CD4-positive, alpha-beta T cell treated with Interleukin-15 for 1 hour (primary cell): ENCODE measurements at places on chromosomes 7 and 10.
A peak's percentile ranks its signal among the peaks of the same experiment; 100 is the strongest.

- no peak for DNase-seq
These were observed 466.4 kb upstream of the ZMIZ1 start for GRCh38 chr10:78602201-78602932.

GRCh38 chr7:107768263-107768662, 24.3 kb downstream of the CBLL1 start:
- no peak for DNase-seq

GRCh38 chr10:124403548-124403947, 15.2 kb downstream of the OAT start:
- DNase-seq: peak; percentile 19

GRCh38 chr7:29287366-29287765, 92.8 kb downstream of the CHN2 start:
- no peak for DNase-seq

GRCh38 chr10:119893074-119893473, 544 bp downstream of the SEC23IP start:
- DNase-seq: no peak

DNA sequence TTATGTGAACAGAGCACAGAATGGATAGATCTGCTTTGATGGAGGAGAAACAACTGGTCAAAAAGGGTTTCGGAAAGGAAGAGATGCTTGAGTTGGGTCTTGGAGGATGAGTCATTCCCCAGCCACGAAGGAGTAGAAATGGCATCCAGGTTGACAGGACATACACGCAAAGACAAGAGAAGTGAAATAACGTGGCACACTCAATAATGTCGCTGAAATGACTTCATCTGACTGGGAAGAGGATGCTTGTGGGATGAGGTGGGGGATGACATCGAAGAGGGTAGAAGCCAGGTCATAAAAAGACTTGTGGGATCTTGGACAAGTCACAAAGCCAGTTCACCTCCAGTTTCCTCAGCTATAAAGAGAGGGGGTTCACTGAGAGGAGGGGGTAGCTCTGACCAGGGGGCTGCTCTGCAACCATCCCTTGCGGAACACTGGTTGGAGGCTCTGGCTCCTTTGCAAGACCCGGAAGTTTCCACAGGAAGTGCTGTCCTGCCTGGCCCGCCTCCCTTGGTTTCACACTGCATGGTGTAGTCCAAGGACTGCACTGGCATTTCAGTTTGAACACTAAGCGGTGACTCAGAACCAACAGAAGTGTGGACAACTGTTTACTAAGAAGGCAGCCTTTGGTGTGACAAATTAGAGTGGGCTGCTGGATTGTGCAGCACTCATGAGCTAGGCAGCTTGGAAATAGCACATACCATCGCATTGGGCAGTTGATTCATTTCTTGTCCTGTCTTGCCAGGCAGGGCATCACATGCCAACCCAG, 189.9 kb upstream of the ADO start:
- DNase-seq: peak; percentile 32

GRCh38 chr10:83919187-83919586, 220.1 kb upstream of the GHITM start:
- no peak for DNase-seq

DNA sequence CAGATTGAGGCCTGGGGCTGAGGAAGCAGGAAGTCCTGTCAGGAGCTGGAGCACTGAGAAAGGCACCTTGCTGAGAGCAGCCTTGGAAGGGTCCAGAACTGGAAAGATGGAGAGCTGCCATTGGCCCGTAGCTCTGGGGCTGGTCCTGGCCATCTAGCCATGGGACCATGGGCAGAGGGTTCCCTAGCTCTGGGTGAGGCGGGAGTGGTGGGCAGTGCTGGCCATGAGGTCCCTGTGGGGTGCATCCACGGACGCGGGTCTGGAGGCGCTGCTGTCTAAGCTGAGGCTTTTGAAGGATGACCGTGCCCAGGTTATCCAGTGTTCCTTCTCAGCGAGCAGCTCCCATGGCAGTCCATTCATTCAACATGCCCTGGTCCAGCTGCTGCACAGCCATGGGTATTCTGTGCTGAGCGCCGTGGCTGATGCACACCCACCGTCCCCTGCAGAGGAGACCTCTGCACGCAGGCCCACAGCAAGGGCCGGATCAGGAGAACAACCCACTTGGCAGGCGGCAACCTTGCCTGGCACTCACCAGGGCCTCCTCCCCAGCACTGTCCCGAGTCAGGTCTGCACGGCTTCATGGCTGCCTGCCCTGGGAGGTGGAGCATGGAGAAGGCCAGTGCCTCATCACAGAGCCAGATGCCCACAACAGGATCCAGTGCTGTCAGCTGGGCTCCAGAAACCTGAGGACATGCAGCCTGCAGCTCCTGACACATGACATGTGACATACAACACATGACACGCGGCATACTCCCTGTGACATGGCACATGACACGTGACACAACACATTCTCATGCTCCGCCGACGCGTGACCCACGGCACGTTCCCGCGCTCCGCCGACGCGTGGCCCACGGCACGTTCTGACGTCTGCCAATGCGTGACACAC, 121.9 kb downstream of the INPP5A start:
- no peak for DNase-seq

DNA sequence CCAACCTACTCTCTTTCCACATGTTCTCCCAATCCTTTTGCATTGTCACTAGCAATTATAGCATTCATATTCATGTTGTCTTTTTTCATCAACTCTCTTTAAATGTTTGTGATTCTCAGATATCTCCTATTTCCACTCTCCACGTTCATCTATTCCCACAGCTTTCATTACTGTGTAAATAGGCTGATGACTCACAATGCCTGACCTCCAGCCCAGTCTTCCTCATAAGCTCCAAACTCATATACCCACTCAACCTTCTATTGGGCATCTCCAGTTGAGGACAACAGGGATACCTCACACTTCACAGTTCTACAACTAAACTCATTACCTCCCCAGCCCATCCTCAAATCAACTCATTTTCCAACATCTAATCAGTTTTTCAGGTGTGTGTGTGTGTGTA, 194.1 kb downstream of the DGKI start:
- no peak for DNase-seq

GRCh38 chr7:46764100-46764936, 817.6 kb downstream of the TNS3 start:
- DNase-seq: no peak

DNA sequence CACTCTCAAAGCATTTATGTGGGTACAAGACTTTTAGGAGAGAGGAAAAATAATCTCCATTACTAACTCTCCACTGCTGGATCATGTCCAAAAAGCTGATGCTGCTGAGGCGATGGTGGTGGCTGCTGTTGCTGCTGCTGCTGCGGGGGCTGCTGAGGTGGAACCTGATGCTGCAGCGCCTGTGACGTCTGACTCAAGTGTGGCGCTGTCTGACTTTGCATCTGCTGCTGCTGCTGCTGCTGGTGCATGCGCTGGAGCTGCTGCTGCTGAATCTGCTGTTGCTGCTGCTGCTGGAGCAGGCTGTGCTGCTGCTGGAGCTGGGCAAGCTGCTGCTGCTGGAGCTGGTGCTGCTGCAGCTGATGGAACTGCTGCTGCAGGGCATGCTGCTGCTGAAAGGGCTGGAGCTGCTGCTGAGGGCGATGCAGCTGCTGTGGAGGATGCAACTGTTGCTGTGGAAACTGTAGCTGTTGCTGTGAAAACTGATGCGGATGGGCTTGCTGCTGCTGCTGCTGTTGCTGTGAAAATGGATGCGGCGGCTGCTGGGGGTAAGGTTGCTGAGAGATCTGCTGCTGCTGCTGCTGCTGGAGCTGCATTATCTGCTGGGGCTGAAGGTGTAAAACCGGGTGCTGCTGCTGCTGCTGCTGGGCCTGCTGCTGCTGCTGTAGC, 34.5 kb downstream of the PAXIP1 start:
- no peak for DNase-seq

DNA sequence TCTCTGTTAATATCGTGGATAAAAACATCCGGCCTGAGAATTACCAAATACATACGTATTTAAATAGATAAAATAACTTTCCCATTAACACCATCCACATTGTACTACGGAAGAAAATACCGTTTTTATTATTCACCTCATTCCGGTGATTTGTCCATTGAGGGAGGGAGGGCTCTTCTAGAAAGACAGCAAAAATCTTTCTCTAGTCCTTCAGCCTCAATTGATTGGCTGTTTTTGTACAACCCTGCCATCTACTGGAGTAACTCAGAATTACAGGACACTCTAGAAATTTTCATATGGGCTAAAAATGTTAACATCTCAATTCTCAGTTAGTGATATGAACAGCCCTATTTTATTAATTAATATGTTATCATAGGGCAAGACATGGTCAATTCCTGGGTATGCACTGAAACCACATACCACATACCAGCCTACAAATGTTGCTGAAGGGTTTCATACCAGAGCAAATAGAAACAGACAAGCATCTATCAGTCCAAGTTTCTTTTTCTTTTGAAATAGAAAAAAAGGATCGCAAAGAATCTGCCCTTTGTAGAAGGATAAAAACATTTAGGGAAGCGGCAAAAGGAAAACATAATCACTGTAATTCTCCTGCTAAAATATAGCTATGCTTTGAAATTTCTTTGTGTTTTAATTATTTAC, 55.8 kb upstream of the CDCA7L start:
- DNase-seq: no peak

DNA sequence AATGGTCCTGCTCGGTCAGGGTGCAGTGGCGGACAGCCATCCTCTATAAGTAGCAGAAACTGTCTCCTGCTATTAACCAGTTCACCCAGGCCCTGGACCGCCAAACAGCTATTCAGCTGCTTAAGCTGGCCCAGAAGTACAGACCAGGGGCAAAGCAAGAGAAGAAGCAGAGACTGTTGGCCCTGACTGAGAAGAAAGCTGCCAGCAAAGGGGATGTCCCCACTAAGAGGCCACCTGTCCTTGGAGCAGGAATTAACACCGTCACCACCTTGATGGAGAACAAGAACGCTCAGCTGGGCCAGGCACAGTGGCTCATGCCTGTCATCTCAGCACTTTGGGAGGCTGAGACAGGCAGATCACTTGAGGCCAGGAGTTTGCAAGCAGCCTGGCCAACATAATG, 5.6 kb upstream of the NSUN5 start:
- no peak for DNase-seq

DNA sequence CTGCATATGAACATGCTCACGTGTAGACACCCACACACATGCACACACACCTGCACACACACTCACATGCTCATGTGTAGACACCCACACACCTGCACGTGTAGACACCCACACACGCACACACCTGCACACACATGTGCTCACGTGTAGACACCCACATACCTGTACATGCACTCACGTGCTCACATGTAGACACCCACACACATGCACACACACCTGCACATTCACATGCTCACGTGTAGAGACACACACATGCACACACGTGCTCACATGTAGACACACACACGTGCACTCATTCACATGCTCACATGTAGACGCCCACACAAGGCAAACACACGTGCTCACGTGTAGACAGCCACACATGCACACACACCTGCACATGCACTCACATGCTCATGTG, 275.8 kb downstream of the PTPRN2 start:
- DNase-seq: no peak

GRCh38 chr7:55044791-55045190, 26.0 kb downstream of the EGFR start:
- no peak for DNase-seq

- DNase-seq: no peak
These were observed 299.3 kb downstream of the GRM8 start for GRCh38 chr7:126953461-126953860.

DNA sequence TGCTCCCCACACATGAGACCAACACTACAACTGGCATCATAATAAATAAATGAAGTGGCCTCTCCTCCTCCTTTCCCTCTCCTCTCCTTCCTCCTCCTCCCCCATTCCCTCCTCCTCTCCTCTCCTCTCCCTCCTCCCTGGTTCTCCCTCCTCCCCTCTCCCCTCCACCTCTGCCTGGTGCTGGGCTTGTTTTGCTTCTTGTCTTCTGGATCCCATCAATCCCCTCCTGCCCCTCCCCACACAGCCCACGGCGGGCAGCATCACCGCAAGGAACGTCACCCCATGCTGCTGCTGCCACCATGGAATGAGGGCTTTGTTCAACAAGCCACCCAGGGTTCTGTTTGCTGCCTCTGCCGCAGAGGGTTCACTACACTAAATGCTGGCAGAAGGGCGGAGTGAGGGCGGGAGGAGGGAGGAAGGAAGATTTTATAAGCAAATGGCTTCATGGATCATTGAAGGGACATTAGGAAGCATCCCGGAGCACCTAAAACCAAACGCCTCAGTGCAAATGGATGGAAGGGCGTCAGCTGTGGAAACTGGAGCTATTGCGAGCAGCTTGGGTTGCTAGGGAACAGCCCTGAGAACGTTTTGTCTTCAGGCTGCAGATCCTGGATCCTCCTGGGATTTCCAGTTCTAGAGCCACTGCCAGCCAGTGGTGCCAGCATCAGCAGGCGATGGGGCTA, 379.7 kb upstream of the ZMIZ1 start:
- DNase-seq: no peak

DNA sequence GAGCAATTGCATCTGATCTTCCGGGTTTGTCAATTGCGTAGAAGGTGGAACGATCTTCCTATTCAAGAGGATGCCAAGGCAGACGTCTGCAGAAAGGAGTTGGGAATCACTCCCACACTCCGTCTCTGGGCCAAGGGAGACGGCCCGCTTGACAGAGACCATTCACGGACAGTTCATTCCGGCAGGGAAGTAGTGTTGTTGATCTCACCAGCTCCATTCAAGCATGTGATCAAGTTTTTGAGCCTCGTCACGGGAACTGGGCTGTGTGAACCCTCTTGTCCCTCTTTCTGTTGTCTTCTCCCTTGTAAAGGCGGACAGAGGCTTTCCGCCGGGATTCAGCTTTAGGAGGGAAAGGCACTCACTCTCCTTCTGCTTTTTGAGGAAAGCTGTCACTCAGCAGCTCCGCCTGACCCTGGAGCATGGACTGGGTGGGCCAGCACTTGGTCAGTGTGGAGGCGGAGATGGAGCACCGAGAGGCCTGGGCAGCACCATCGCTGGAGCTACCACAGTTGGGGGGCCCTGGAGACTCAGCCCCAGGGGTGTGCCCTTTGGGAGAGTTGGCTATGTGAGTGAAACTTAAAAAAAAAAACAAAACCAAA, 44.9 kb downstream of the SPDYE5 start:
- DNase-seq: no peak

DNA sequence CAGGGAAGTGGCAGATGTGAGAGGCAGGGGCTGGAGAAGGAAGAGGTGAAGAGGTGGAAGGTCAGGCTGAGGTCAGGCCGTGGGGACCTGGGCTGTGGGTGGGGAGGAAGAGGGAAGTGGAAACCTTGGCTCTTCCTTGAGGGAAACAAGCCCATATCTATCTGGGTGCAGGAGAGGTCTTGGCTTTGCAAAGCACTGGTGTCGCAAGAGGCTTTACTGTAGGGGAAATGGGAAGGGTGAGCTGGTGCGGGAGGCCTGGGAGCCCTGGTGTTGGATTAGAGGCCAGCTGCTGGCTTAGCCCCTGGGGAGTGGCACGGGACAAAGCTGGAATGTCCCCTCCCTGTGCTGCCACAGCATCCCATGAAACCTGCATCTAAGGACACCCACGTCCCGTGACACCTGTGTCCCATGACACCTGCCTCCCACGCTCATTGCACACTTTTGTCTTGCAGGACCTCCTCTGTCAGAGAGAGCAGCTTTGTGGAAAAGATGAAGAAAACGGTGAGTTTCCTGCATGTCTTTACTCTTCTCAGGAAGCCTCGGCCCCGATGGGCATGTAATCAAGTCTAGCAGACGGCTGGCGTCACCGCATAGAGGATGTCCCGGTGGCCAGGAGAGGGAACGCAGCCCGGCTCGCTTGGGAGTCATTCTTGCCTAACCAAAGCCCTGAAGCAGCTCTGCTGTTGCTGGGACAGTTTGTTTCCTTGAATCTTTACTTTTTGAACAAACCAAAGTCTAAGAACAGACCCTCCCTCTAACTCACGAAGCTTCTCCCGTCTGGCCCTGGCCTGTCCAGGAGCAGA, 22.2 kb downstream of the TMEM120A start:
- DNase-seq: no peak

GRCh38 chr10:100989088-100989487, 1.7 kb downstream of the TWNK start:
- DNase-seq: no peak

- no peak for DNase-seq
These were observed 228.8 kb downstream of the BMPER start for GRCh38 chr7:34133983-34134782.
